Stimulated activated CD8-positive, alpha-beta memory T cell treated with anti-CD3 and anti-CD28 coated beads, Interleukin-7, amount 100 ng/mL, for 1 hour (primary cell): ENCODE measurements at places on chromosomes 2 and 18.

DNA sequence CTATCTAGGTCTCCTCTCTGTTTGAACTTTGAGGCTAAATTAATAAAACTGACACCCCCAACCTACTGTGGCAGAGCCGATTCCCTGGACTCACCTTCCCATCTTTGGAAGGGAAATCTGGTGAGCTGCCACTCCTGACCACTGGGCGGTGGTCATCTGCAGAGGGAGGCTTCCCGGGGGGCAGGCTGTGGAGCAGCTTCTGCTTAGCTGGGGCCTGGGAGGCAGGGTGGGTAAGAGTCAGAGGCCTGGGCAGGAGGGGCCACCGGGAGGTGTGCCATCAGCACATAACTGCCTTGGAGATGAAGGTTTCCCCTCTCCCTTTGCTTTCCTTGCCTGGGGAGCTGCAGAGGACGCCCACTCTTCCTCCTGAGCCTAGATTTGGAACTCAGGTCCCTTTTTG lies 2.3 kb upstream of the NPPC start:
- no peak for DNase-seq

DNA sequence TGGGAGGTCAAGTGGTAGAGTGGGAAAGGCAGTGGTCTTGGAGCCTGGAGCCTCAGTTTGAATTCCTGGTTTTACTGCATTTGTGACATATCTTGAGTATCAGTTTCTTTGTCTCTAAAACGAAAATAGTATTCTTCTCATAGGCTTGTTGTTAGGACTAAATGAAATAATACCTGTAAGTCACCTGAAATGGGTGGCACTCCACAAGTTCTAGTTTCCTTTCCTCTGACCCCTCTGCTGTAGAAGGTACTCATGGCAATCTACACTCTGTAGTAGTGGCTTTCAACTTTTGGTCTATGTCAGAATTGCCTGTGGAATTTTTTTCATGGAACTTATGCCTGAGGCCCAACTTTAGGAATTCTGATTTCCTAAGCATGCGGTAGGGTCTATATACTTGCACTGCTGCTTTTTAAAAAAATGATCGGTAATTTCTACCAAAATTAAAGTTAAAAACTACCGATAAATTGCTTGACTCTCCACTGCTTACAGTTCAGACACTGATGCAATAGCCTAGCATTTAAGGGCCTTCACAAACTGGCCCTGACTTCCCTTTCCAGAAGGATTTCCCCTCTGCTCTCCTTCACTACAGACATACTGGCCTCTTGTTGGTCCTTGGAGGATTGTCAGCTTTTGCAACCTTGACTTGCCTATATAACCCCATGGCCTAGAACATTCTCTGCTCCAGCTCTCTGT lies 47.2 kb downstream of the PLEK start:
- DNase-seq, result no peak

GRCh38 chr2:55401124-55401523 lies 18.5 kb downstream of the CCDC88A start:
- no peak for DNase-seq

DNA sequence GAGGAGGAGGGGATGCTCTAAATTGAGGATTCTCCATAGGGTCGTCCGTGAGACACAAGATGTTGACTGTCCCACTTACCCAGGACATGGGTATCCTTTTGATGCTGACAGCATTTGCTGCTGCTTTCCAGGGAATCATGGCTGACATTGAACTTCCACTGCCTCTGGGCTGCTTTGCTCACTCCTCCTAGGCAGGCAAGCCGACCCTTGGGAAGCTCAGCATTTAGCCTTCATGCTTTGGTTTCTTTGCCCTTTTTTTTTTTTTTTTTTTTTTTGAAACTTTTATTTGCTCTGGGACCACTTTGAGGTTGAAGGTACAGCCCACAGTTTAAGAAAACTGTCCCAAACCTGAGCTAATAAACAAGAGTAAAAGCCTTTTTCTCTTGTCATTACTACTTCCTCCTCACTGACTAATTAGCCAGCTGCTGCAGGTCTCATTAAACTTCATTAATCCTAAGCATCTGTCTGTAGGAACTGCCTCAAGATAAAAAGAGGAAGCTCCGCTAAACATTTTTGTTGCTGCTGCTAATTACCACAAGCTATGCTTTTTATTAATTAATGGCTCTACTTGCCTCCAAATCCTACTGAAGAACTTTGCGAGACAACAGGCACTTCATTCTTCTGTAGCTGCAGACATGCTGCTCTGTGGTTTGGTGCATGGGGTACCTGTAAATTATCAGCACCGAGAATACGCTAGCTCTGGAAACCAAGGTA lies 125.4 kb downstream of the SPTBN1 start:
- DNase-seq, result no peak

DNA sequence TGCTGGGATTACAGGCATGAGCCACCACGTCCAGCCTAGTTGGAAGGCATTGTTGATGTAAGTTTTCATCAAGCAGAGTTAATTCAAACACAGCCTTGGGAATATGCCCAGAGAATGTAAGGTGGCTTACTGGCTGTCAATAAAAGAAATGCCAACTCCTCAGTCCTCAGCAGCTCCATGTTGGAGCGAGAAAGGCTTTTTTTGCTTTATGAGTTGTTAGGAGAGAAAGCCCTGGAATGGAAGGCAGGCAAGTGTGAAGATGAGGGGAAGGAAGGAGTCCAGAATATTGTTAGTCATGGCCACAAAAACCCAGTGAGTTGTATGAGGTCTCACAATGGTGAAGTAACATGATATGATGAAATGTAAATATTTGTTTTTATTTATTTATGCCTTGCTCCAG lies 57.1 kb downstream of the MAP4K4 start:
- DNase-seq, result no peak

- DNase-seq, result no peak
Measured at GRCh38 chr18:76984193-76985155, 148.1 kb downstream of the MBP start.

DNA sequence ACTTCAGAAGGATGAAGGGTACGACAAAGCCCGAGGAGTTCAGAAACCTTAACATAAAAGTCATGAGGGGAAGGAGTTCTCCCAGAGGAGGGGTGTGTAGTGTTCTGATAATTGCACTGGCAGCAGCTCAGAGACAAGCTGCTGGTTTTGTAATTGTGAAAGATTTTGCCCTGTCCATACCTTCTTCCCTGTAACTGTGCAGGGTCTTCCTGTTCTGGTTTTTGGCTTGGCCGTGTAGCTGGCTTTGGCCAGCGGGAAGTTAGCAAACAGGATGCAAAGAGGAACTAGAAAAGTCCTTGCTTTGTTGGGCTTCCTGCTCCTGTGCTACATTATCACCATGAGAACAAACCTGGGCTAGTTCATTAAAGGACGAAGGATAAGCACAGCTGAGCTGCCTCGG lies 160.8 kb downstream of the LPIN1 start:
- no peak for DNase-seq

- no peak for DNase-seq
Measured at GRCh38 chr18:57998461-57998860, 45.6 kb upstream of the NEDD4L start.

DNA sequence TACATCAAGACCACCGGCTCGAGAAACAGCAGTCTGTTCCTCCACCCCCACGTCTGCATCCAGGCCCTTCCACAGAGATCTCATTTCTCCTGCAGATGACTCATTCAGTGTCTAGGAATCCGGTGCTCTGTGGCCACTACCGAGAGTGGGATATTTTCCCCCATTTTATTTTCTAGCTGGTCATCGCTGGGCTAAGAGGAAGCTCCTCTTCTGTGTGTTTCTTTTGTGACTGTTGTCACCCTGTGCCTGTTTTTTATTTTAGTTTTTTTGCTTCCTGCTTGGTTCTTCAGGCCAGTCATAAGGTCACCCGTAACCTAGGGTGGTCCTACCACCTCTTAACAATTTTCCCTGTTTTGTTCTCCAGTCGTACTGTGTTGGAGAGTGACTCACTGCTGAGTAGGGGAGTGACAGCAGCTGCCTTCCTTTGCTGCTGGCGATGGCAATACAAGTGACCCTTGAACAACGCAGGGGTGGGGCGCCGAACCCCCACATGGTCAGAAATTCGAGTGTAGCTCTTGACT lies 6.7 kb downstream of the RAMP1 start:
- no peak for DNase-seq

GRCh38 chr2:1701020-1701419 lies 43.3 kb downstream of the PXDN start:
- DNase-seq, result no peak

GRCh38 chr2:14942987-14943386 lies 310.5 kb downstream of the LRATD1 start:
- DNase-seq, result no peak

GRCh38 chr18:77201506-77201905 lies 48.1 kb upstream of the GALR1 start:
- no peak for DNase-seq

- no peak for DNase-seq
Measured at GRCh38 chr2:120854014-120854620, 118.4 kb downstream of the GLI2 start.

GRCh38 chr2:26251893-26252292 lies 7.2 kb downstream of the HADHB start:
- no peak for DNase-seq

DNA sequence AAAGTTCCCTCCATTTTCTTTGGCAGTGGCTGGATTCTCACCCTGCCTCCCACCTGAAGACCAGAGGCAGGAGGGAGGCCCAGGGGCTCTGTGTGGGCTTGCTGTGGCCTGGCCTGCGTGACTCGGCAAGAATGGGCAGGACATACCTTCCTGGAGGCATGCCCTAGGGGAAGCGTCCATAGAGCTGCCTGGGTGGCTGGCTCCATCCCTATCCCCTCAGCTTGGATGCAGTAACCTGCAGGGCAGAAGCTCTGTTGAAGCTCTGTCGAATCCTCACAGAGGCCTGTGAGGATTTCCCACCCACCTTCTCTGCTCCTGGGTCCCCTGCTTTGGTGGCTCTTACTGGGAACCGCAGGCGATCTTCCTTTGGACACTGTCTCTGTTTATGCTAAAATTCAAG lies 1.3 kb upstream of the PRSS56 start:
- DNase-seq, result no peak

DNA sequence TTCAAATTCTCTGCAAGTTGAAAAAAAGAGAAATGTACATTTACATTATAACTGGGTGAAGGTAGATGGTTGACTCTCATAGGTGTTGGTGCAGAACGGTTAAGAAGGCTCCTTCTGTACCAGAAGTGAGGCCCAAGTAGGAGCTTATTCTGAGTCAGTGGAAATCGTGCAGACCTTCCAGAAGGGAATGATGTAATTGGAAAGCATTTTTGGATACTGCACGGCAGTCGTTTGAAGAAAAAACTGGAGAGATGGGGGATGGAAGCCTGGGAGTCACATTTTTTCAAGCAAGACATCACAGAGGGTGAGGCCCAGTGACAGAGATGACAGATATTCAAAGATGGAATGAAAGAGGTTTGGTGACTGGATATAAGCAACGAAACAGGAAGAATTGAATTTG lies 39.4 kb downstream of the HRH4 start:
- DNase-seq, result no peak
